ENCODE measurements at places on chromosomes 7 and 10. TPM values are rescaled to one million over a fixed set of nuclear protein-coding genes. Genes with fewer than 3 reads are reported as not detected.

Gene PTPRZ1
- not detected for total RNA-seq

Gene NPSR1
- not detected for total RNA-seq

Gene NKX1-2
- 0.04 TPM for total RNA-seq

Gene HOXA7
- total RNA-seq = 4.9 TPM

Gene HABP2
- 0.13 TPM for total RNA-seq

Gene MSMB
- not detected for total RNA-seq

Gene PKD2L1
- total RNA-seq = 0.15 TPM

Gene SPDYE2
- total RNA-seq = not detected

Gene OR6B1
- not detected for total RNA-seq

Gene SRGN
- 59.5 TPM for total RNA-seq

Gene C10orf62
- not detected for total RNA-seq

Gene LBX1
- total RNA-seq = not detected

Measured in A549 treated with DMSO at 1 μM for 4 hours (cell line).